ENCODE measurements at places on chromosomes 1 and 21.
A peak's percentile ranks its signal among the peaks of the same experiment; 100 is the strongest.

DNA sequence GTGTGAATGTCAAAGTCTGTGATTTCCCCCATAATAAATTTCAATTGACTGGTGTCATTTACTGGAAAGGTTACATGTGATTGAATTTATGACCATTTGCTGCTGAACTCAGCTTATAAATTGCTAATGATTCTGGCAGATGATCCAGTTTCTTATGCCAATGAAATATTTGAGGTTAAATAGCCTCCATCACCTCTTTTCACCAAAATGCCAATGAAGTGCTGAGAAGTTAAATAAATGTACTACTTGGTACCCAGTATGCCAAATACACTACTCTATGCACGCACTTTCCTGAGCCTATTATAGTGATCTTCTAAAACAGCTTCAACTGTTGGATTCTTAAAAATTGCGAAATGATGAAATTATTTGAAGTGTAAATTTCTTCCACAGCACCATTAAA is 741.4 kb downstream of the PLA2G4A start:
- no peak for DNase-seq

DNA sequence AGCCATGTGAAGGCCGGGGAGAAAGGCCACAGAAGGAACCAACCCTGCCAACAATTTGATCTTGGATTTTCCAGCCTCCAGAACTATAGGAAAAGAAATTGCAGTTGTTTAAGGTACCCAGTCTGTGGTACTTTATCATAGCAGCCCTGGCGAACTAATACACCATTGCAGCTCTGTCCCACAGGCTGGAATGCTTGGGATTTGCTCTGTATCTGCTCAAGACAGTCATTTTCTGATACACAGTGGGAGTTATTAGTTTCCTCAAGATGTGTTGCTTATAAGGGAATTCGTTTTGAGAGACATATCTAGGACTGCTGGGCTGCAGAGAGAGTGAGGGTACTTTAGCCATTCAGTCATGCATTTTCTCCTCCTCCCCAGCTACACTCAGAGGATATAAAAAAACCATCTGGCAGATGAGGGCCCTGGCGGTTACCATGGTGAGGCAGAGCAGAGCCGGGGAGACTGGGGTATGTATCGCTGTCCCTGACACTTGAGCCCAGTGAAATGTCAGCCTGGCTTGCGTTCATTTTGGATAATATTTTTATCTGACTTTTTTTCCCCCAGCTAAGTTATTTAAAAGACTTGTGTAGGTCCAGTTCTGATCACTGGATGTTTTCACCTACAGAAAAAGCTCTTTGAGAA is 104.6 kb downstream of the DIRAS3 start:
- DNase-seq, result no peak

DNA sequence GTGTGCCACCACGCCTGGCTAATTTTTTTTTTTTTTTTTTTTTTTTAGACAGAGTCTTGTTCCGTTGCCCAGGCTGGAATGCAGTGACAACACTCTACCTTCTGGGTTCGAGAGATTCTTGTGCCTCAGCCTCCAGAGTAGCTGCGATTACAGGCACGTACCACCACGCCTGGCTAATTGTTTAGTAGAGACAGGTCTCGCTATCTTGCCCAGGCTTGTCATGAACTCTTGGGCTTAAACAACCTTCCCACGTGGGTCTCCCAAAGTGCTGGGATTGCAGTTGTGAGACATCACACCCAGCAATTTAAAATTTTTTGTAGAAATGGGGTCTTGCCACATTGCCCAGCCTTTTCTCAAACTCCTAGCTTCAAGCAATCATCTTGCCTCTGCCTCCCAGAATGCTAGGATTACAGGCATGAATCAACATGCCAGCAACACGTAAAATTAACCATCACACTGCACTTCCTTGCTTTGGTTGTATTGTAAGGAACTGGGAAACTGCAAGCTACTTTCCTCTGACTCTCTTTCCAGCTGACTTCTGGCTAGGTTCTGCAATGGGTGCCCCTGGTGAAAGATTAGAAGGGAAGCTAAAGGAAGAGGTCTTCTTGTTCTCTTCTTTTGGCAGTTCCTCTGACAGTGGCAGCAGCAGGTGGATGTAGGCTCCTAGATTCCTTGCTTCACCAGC is 13.9 kb upstream of the IL6R start:
- no peak for DNase-seq

DNA sequence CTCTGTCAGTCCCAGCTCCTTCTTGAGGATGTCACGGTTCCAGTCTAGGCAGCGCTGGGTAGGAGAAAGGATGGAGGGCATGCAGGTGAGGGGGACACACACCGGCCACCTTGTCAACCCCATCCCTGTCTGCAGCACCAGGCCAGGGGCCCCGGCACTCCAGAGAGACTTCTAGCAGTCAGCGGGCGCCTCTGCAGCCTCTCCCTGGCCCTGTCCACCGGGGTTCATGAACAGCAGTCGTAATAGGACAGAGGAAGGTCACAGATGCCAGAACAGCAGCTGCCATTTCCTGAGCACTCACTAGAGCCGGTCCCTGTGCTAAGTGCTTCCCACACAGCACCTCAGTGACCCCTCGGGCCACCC is 16.3 kb upstream of the SDHB start:
- peak; percentile 34 for DNase-seq

DNA sequence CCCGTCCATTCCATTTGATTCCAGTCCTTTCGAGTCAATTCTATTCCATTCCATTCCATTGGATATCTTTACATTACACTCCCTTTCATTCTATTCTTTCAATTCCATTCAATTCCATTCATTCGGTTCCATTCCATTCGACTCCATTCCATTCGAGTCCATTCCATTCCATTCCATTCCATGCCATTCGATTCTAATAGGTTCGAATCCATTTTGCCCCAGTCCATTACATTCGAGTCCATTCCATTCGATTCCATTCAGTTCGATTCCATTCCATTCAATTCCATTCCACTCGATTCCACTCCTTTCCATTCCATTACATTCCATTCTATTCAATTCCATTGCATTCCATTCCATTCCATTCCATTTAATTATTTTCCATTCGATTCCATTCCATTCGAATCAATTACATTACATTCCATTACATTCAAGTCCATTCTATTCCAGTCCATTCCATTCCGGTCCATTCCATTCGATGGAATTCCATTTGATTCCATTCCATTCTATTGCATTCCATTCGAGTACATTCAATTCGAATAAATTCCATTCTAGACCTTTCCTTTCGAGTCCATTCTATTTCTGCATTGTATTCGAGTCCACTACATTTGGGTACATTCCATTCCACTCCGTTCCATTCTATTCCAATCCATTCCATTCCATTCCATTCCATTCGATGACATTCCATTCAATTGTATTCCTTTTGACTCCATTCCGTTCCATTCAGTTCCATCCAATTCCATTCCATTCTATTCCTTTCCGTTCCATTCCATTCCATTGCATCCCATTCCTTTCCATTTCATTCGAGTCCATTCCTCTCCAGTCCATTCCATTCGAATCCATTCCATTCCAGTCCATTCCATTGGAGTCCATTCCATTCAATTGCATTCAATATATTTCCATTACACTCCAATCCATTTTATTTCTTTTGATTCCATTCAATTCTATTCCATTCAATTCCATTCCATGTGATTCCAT is 2604.8 kb upstream of the TPTE start:
- DNase-seq, result no peak

DNA sequence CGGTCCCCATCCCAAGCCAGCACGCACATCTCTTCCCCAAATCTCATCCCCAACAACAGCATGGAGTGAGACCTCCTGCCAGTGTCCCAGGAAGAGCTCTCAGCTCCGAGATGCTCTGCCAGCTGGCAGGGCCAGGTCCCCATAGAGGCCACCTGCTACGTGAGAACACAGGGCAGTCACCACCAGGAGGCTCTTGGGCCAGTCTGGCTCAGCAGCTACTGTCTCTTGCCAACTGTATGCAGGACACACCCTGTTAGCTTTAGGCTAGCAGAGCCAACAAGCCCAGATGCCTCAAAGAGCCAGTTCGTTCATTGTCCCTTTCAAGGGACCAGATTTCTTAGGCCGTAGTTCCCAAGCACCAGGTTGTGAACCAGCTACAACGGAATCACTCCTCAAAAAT is 36.9 kb downstream of the FBXO2 start:
- no peak for DNase-seq

- no peak for DNase-seq
Observed at GRCh38 chr1:20928146-20928545, 141.0 kb upstream of the HP1BP3 start.

DNA sequence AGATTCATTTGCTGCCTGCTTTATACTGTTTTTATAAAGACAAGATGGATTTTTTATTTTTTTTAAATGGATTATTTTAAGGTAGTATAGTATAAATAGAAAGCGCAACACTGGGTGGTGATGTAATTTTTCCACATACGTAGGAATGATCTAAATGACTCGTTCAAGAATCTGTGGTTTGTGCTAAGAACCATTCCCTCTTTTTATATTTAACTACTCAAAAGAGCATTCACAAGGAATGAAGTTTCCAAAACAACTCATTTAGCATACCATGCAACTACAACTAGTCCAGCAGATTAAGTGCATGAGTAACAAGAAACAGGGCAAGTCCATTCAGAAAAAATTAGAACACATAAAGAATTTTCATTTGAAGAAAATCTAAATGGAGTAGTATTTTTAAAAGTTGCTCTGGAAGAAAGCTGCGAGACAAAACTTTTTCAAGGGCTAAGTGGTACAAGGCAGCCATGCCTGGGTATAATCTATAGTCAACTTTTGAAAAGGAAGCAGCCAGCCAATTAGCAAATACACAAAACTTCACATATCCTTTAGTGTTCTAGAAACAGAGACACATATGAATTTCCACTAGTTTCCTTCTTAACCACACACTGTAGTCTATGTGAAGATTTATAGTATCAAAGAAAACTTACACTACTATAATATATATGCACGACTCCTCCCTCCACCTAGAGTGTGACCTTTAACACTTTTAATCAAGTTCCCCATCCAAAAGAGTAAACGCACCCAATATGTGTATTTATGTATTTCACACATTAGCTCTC is 23.4 kb downstream of the GTF2B start:
- no peak for DNase-seq

- DNase-seq, result no peak
Observed at GRCh38 chr1:21909787-21910503, 27.2 kb downstream of the HSPG2 start.

GRCh38 chr1:71994646-71995045 is 287.7 kb downstream of the NEGR1 start:
- DNase-seq, result no peak
